Epithelial cell of proximal tubule (primary cell): ENCODE measurements at places on chromosomes 7 and 10. TPM values are rescaled to one million over a fixed set of nuclear protein-coding genes. Genes with fewer than 3 reads are reported as not detected.

Gene RABGEF1
- 19.2 and 20.5 TPM in 2 replicates for total RNA-seq

Gene IRF5
- 4.2 and 8.5 TPM in 2 replicates for total RNA-seq

Gene CRPPA
- 0.52 and 1.8 TPM in 2 replicates for total RNA-seq

Gene SRRT
- total RNA-seq: 83.3 and 154 TPM in 2 replicates

Gene SRGN
- 8.5 and 121 TPM in 2 replicates for total RNA-seq

DNA sequence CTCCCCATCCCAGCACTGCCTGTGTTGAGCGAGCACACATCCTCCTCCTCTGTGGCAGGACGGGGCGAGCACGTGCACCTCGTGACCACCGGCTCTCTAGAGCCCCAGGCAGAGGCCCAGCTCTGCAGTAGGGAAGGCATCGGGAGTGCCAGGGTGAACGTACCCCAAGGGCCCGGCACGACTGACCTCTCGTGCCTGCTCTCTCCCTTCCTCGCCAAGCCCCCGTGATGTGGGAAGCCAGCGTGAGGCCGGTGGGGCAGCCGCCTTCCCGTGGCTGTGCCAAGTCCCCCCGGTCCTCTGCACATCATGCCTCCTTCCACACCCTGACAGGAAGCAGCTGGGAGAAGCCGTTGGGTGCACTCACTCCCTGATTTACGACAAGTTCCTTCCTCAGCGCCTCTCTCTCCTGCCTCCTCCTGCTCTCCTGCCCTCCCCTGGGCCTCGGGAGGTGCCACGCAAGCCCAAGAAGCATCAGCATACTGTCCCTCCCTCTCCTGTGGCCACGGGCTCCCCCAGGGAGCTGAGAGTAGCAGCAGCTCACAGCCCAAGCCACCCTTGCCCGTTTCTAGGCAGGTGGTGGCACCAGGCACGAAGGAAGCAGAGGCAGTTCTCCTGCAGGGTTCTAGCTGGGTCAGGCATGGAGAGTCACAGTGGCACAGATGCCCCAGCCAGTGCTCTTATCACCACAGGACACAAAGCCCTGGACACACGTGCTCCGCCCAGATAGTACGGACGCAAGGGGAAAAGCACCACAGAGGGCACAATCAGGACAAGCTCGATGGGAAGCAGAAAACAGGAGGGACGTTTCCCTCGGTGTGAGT lies 47.0 kb downstream of the AMZ1 start:
- DNase-seq: no peak

DNA sequence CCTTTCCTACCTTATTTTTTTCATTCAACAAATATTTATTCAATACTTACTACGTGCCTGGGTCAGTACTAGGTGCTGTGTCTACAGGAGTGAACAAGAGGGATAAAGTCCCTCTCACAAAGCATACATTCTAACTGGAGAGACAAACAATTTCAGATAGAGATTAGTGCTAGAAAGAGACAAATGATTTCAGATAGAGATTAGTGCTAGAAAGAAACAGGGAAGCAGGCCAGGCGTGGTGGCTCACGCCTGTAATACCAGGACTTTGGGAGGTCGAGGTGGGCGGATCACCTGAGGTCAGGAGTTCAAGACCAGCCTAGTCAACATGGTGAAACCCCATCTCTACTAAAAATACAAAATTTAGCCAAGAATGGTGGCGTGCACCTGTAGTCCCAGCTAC lies 34.6 kb downstream of the RBM28 start:
- no peak for DNase-seq
